ENCODE measurements at places on chromosomes 5 and 9.

GRCh38 chr9:87479801-87480201 lies 17.9 kb upstream of the DAPK1 start:
- no peak for DNase-seq

DNA sequence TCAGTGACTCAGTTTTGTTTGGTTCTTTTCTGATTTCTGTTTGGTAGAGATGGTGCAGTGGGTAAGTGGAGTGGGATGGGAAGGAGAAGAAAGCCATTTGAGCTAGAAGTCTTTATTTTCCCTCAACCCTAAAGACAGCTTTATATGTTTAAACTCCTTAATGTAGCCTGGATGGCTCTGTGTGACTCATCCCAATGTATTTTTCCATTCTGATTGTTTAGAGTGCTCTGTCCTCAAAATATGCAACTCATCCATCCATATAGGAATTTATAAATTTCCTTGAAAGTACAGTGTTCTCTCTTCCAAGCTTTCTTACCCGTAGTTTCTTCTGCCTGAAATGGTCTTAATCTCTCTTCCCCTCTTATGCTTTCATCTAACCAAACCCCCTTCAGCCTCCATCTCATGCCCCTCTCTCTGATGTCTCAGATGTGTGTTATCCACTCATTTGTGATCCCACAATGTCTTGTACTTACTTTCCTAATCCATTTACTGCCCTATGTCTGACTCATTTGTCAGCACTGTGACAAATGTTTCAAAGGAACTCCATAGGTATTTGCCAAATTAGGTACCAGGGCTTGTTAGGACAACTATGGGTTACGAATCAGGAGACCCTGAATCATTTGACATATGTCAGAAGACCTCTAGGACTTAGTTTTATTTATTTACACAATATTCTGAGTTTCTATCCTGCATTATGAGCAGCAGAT lies 217.5 kb upstream of the SGCD start:
- DNase-seq, result no peak

DNA sequence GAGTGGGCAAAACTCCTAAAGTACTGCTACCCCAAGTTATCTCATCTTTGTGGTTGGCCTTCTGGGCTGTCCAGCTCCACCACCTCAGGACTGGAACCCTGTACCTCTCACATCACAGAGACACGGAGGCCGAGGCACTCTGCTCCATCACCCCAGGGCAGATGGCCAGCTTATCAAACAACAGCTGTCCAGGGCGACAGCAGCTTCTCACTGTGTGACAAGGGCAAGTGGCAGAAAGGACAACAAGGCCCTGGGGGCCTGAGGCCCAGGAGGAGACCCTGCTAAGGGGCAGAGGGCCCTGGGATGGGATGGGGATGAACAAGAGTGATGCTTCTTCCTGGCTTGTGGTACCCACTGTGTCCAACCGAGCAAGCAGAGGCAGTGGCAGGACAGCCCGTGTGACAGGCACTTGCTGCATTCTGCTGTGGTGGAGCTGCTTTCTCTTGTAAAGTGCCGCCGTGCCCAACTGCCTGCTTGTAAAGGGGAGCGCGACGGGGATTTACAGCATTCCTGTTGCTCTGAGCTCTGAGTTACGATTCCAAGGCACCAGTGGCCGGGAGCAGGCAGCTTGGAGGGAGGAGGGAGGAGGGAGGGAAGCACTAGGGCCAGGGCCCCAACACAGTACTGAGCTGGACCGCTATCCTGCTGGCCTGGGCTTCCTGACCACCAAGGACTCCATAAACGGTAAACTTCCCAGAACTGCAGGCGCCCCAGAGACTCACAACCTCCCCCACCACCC lies 71.2 kb downstream of the SHB start:
- DNase-seq, result no peak

GRCh38 chr5:140642718-140643117 lies 3.5 kb downstream of the TMCO6 start:
- no peak for DNase-seq
